ENCODE measurements at places on chromosomes 6 and 20. TPM values are rescaled to one million over a fixed set of nuclear protein-coding genes. Genes with fewer than 3 reads are reported as not detected.

The RGS19 gene
- 25.9 TPM for total RNA-seq

The OOEP gene
- not detected for total RNA-seq

The RTN4IP1 gene
- 8.9 TPM for total RNA-seq

The DNMT3B gene
- total RNA-seq: 4.0 TPM

The FOXA2 gene
- 16.4 TPM for total RNA-seq

The NOTCH4 gene
- total RNA-seq: 0.36 TPM

The HTR1E gene
- not detected for total RNA-seq

The SMLR1 gene
- total RNA-seq: not detected

The B3GALT4 gene
- total RNA-seq: 0.93 TPM

The GSTA2 gene
- total RNA-seq: 0.07 TPM

The SRF gene
- 18.7 TPM for total RNA-seq

The CDSN gene
- total RNA-seq: not detected

The PRRT1 gene
- total RNA-seq: 0.69 TPM

The TUBB2B gene
- total RNA-seq: 13.4 TPM

The SLC26A8 gene
- not detected for total RNA-seq

The TCF15 gene
- total RNA-seq: not detected

The C6orf52 gene
- 1.1 TPM for total RNA-seq

The GSTA3 gene
- total RNA-seq: not detected

The PACSIN1 gene
- 0.07 TPM for total RNA-seq

The PTCHD4 gene
- not detected for total RNA-seq

The DLL1 gene
- total RNA-seq: 0.15 TPM

The AIF1 gene
- not detected for total RNA-seq

The RAET1L gene
- total RNA-seq: 0.40 TPM

The FAXC gene
- total RNA-seq: 6.4 TPM

The LPA gene
- 0.02 TPM for total RNA-seq

The LAMP5 gene
- total RNA-seq: 0.05 TPM

The PRDM13 gene
- total RNA-seq: 0.93 TPM

The IPCEF1 gene
- 0.16 TPM for total RNA-seq

The CTSA gene
- total RNA-seq: 103 TPM

The TIAM2 gene
- total RNA-seq: 3.1 TPM

The C4B gene
- 1.7 TPM for total RNA-seq

The SAMD5 gene
- total RNA-seq: 0.84 TPM

The COL11A2 gene
- total RNA-seq: 0.92 TPM

The MUC21 gene
- total RNA-seq: not detected

The TRIM10 gene
- not detected for total RNA-seq

The CLPSL1 gene
- total RNA-seq: not detected

The LTV1 gene
- total RNA-seq: 34.7 TPM

The LPIN3 gene
- 14.9 TPM for total RNA-seq

The PGC gene
- not detected for total RNA-seq

Data from A549 treated with CORT108297 at 1 μM for 4 hours (cell line).